ENCODE measurements at places on chromosomes 13 and 19. TPM values are rescaled to one million over a fixed set of nuclear protein-coding genes. Genes with fewer than 3 reads are reported as not detected.

The CPB2 gene
- not detected for polyA plus RNA-seq

The ARMC6 gene
- 74.4 TPM for polyA plus RNA-seq

The BRCA2 gene
- 0.11 TPM for polyA plus RNA-seq

The NKG7 gene
- polyA plus RNA-seq = not detected

The CYP4F12 gene
- polyA plus RNA-seq = not detected

The SYCN gene
- not detected for polyA plus RNA-seq

The TTC9B gene
- 111 TPM for polyA plus RNA-seq

The FFAR2 gene
- polyA plus RNA-seq = not detected

The NOVA2 gene
- polyA plus RNA-seq = 9.3 TPM

The ATP12A gene
- polyA plus RNA-seq = not detected

The VASP gene
- 6.1 TPM for polyA plus RNA-seq

The CGB5 gene
- polyA plus RNA-seq = not detected

The UPF3A gene
- polyA plus RNA-seq = 245 TPM

The PSPN gene
- 2.4 TPM for polyA plus RNA-seq

The INAFM1 gene
- polyA plus RNA-seq = 6.6 TPM

The CYP2S1 gene
- polyA plus RNA-seq = not detected

The KCNK6 gene
- polyA plus RNA-seq = not detected

The TMEM238 gene
- not detected for polyA plus RNA-seq

The PTGER1 gene
- polyA plus RNA-seq = not detected

The EDNRB gene
- polyA plus RNA-seq = not detected

The MEF2B gene
- not detected for polyA plus RNA-seq

The TJP3 gene
- 0.15 TPM for polyA plus RNA-seq

The TSHZ3 gene
- 2.4 TPM for polyA plus RNA-seq

The HIF3A gene
- 2.0 TPM for polyA plus RNA-seq

The PRR12 gene
- polyA plus RNA-seq = 1.2 TPM

The SLC7A9 gene
- polyA plus RNA-seq = 2.5 TPM

The MAB21L1 gene
- polyA plus RNA-seq = 0.28 TPM

The ZNF155 gene
- polyA plus RNA-seq = 17.5 TPM

The SLC25A41 gene
- 3.8 TPM for polyA plus RNA-seq

The KCNC3 gene
- 1.1 TPM for polyA plus RNA-seq

The POLR2I gene
- polyA plus RNA-seq = 169 TPM

The NDUFA11 gene
- polyA plus RNA-seq = 529 TPM

The PSG6 gene
- polyA plus RNA-seq = not detected

The ZNF135 gene
- polyA plus RNA-seq = 13.7 TPM

The ANGPTL4 gene
- not detected for polyA plus RNA-seq

The CABP5 gene
- polyA plus RNA-seq = not detected

The FPR3 gene
- not detected for polyA plus RNA-seq

The LILRA6 gene
- polyA plus RNA-seq = not detected

The ZNF529 gene
- polyA plus RNA-seq = 54.5 TPM

The CAPS gene
- 7.5 TPM for polyA plus RNA-seq

The CEACAM21 gene
- 0.90 TPM for polyA plus RNA-seq

The NTN5 gene
- polyA plus RNA-seq = 1.0 TPM

The TIMM50 gene
- polyA plus RNA-seq = 66.2 TPM

The ZNF296 gene
- 1.4 TPM for polyA plus RNA-seq

Data from neural cell (in vitro differentiated cells).